ENCODE measurements at places on chromosomes 2 and 18.

GRCh38 chr2:46073540-46074046 lies 223.6 kb upstream of the EPAS1 start:
- DNase-seq, result peak; percentile 98

DNA sequence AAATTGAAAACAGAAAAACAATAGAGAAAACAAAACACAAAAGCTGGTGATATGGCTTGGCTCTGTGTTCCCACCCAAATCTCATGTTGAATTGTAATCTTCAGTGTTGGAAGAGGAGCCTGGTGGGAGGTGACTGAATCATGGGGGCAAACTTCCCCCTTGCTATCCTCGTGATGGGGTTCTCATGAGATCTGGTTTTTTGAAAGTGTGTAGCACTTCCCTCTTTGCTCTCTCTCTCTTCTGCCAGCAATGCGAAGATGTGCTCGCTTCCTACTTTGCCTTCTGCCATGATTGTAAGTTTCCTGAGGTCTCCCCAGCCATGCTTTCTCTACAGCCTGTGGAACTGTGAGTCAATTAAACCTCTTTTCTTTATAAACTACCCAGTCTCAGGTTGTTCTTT lies 112.3 kb upstream of the UXS1 start:
- DNase-seq, result no peak

DNA sequence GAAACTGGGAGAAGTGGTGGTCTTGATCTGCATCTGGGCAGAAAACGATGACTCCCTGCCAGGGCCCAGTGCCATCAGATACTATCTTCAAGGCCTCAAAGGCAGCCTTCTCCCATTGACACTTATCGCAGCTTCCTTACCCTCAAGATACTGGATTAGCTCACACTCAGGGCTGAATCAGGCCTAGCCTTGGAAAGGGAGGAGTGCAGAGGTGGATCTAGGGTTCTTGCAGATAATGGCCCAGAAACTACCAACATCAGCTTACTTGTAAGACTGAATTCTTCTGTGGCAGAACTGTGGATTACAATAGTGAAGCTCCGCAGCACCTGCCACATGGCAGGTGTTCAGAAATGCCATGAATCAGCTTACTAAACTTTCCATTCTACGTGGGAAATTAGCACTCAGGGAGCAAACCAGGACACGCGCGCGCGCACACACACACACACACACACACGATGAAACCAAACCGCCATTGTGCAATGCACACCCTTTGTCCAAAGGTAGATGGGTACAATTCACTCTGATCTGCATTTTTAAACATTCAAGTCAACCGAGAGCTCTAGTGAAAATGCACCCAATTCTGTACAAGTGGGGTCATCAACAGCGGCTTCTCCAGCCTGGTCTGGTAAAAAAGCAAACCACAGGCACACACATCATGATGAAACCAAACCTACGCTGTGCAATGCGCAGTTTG lies 26.3 kb upstream of the TMEM182 start:
- peak; percentile 3 for DNase-seq

DNA sequence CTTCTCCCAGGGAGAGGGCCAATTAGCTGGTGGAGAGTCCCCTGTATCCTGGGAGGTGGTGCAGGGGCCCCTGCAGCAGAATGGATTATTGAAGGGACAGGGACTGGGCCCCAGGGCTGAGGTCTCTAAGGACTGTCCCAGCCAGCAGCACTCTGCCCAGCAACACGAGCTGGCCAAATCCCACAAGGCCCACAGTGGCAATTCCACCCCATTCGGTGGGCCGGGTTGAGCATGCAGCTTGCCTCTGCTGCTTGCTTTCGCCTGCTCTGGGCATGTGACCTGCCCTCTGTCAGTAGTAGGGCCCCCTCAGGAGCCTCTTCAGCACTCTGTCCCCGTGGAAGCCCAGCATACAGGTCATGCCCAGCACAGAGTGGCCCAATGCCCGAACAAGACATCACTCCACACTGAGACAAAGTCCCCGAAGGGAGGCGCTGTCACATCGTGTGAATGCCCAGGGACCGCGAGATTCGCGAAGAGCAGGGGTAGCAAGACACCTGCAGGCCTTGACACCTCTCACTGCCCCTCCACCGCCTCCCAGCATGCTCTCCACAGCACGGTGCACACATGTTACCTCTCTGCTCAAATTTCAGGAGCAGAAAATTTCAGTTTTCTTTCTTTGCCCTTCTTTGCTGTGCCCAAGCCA lies 65.4 kb downstream of the CRACDL start:
- DNase-seq, result no peak

DNA sequence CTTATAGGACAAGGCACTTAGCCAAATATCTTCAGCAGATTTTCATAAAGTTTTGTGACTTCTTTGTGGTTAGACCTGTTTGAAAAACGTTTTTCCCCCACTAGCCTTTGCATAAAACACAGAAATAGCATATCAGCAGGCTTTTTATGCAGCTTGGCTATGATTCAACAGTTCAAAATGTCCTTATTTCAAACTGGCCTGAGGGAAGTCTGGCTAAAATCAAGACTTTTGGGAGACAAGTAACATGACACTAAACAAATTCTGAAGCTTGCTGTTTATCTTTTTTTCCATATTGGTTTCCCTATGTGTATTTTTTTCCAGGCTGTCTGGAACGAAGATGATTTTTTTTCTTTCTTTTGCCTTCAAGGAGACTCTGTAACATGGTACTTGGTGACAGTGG lies 95.1 kb upstream of the L3MBTL4 start:
- DNase-seq, result peak; percentile 10

DNA sequence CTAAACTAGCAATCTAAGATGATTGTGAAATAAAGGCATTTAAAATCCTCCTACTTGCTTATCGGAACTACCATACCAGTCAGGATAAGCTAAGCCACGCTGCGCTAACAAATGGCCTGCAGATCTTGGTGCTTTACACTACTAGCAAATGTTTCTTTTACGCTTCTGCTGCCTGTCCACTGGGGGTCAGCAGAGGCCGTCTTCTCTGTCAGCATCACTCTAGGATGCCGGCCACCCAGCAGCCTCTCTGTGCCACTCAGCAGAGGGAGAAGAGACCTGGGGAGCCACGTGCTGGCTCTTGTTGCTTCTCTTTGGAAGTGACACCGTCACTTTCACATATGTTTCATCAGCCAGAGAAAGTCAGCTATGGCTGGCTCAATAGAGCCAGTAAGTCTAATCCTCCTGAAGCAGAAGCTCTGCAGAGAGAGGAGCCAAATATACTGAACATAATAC lies 36.6 kb downstream of the COPS8 start:
- peak; percentile 75 for DNase-seq

GRCh38 chr2:233011702-233012131 lies 1.3 kb downstream of the NGEF start:
- DNase-seq, result no peak

- DNase-seq, result no peak
Observed at GRCh38 chr2:147348931-147349555, 495.8 kb upstream of the ACVR2A start.

GRCh38 chr2:190990132-190990531 lies 23.8 kb downstream of the STAT1 start:
- DNase-seq, result no peak

DNA sequence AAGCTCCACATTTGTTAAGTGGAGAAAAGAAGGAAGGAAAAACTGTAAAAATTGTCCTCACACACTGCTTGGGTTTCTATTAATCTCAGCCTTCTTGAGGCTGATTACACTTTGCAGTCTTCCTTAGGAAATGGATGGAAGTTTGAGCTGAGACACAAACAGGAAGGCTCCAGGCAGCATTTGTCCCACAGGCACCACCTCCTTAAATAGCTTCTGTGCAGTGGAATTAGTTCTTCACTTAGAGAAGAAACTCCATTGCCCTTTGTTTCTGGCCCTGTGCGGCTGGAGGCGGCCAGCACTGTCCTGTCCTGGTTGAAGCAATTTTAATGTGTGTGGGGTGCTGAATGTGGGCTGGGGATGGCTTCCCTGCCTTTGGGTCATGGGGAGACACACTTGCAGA lies 44.3 kb downstream of the ARHGAP28 start:
- DNase-seq, result no peak

GRCh38 chr18:44911773-44912172 lies 231.1 kb downstream of the SETBP1 start:
- DNase-seq, result no peak

DNA sequence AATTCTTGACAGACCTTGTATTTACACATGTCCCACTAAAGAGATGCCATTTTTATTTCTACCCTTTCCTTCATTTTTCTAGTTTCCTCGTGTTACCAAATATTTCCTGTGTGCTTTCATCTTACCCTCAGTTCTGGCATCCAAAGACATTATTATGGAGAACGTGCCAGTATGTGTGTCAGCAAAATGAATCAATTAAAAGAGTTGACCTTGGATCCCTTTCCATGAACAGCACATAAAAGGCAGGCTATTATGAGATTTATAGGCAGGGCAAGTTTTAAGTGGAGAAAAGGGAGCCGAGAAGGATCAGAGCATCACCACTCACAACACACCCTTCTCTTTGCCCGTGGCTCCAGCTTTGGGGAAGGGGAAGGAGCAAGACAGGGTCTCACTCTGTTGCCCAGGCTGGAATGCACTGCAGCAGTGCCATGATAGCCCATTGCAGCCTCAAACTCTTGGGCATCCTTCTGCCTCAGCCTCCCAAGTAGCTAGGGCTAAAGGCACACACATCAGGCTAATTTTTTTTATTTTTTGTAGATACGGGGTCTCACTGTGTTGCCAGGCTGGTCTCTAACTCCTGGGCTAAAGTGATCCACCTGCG lies 149.9 kb downstream of the GFPT1 start:
- DNase-seq, result no peak

DNA sequence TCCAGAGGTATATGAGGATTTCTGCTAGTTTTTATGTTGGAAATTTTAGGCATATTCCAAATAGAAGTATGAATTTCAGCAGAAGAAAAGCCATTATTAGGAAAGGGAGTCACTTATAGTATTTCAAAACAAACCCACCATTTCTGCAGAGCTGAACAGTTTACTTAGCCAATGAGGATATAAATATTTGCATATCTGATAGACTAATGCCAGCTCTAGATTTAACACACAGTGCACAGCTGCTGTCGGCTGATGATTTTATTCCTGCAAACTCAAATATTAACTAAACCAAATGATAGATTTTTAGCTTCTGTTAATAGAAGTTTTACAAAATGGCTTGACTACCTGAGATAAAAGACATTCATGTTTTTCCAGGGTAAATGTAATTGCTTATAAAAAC lies 375.8 kb upstream of the FANCL start:
- no peak for DNase-seq

DNA sequence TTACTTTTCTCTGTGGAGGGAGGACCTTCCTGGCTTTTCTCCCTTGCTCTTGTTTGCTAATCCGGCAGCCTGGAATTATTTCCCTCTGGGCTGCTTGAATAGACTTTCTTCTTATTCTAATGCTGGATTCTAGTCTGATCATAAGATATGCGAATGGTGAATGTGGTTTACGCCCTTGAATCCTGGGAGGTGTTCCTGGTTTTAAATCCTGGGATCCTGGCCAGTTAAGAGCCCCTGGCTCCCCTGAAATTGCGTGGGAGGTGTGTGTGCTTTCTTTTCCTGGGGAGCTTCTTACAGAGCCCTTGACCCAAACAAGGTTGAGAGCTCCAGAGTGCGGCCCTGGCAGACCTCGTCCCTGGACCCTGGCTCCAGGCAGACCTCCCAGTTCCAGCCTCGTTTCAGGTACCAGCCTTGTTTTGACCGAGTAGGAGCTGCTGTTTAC lies 2.8 kb downstream of the SH3BP4 start:
- DNase-seq, result peak; percentile 60

DNA sequence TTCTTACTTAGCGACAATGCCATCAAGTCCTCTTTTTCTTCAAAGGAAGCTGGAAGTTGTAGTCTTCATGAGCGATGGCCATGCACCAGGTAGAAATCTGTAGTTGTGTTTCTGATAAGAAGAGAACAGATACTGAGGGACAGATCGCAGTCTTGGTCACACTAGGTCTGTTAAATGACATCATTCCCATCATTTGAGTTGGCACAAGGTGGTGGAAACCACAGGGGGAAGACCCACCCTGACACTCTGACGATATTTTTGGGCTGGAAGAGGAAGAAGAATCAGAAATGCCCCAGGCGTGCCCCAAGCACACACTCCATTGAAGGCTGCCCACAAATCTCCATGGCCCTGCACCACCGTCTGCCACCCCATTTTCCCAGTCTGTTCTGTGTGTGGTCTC lies 89.0 kb upstream of the BOD1L2 start:
- DNase-seq, result no peak

- DNase-seq, result no peak
Observed at GRCh38 chr2:96514521-96514920, 9.4 kb upstream of the NEURL3 start.

DNA sequence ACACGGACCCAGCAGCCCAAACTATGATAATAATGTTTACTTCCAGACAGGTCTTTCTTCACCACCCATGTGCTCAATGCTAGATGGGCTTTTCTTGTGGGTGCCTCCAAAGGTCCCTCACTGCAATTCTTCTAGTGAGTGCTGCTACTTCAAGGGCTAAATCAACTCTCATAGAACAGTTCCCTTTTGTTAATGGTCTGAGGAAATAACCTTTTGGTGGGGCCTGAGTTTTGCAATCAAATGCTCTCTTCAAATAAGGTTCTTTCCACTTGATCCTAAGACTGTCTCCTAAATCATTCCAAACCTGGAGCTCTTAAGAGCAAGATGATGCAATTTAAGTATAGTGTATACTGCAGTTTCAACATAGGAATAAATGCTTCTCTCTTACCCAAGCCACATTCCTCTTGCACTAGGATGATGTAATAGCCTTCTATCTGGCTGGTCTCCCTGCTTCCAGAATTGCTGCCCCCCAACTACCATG lies 6.0 kb downstream of the NEMP2 start:
- peak; percentile 49 for DNase-seq

- no peak for DNase-seq
Observed at GRCh38 chr18:9079818-9080528, 22.5 kb upstream of the NDUFV2 start.

DNA sequence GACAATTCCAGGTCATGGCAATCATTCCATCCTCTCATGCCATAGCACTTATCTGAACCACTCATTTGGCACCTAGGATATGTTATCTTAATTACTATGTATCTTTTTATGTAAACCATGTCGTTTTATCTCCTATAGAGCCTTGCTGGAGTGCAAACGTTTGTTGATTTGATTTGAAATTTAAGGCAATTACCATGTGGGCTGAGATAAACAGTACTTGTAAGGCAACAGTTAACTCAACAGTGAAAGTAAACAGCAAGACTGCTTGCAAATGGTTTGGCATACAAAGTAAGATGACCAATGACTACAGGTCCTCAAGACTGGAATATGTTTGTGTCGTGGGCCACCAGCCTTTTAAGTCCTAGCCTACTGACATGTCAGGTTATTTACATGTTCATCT lies 133.7 kb upstream of the ZFP36L2 start:
- no peak for DNase-seq

GRCh38 chr18:77464917-77465316 lies 215.3 kb downstream of the GALR1 start:
- DNase-seq, result no peak

- no peak for DNase-seq
Observed at GRCh38 chr2:69134306-69134945, 121.4 kb downstream of the ANTXR1 start.

GRCh38 chr2:209239585-209239938 lies 184.3 kb upstream of the MAP2 start:
- DNase-seq, result no peak
